Smooth muscle cell of the coronary artery (primary cell): ENCODE measurements at places on chromosomes 4 and X. TPM values are rescaled to one million over a fixed set of nuclear protein-coding genes. Genes with fewer than 3 reads are reported as not detected.

Gene FAAH2
- 0.15 TPM in 1 of 2 replicates, not detected in the other for total RNA-seq

Gene RNF212
- 0.60 and 0.82 TPM in 2 replicates for total RNA-seq

Gene IQCM
- not detected in 2 replicates for total RNA-seq

Gene PPP3CA
- 41.8 and 42.2 TPM in 2 replicates for total RNA-seq

Gene PABPC1L2B
- not detected in 2 replicates for total RNA-seq

Gene MAGIX
- total RNA-seq: 0.82 and 1.7 TPM in 2 replicates

Gene FAM9C
- not detected in 2 replicates for total RNA-seq

Gene PRPS1
- total RNA-seq: 20.2 and 35.3 TPM in 2 replicates

Gene SSX1
- not detected in 2 replicates for total RNA-seq

Gene KLKB1
- total RNA-seq: not detected in 2 replicates

Gene TCEAL2
- total RNA-seq: 0.12 TPM in 1 of 2 replicates, not detected in the other

Gene EMCN
- 0.59 and 3.2 TPM in 2 replicates for total RNA-seq

Gene ATP2B3
- total RNA-seq: under 0.01 TPM in 2 replicates

Gene FREM3
- 0.08 TPM in 1 of 2 replicates, not detected in the other for total RNA-seq

Gene HMX1
- total RNA-seq: not detected in 2 replicates

Gene ANXA3
- 2.5 and 8.8 TPM in 2 replicates for total RNA-seq

Gene FRG2
- not detected in 2 replicates for total RNA-seq
